ENCODE measurements at places on chromosomes 2 and 18.

DNA sequence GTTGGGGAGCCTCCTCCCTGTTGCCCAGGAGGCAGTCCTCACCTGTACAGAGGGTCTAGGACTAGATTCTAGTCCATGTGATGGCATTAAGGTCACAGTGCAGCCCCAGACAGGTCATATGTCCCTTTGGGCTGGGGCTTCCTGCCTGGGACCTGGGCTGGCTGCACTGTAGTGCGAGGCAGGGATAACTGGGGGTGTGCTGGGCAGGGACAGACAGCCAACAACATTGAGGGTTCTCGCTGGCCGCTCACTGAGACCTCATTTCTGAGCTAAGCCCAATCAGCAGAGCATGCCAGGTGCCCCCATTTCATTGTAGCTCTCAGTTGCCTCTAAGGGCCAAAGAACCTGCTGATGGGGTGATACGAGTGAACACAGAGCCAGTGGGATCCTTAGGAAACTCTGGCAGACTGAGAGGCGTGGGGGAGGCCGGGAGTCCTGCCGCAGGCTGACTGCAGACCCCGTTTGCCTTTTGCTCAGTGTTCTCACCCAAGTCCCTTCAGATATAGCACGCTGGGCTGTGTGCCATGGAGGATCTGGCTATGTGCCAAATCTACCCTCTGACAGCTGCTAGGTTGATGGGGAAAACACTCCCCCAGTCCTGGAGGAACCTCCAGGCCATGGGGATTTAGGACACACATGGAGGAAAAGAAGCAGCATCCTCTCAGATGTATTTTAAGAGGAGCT lies 51.9 kb downstream of the DYSF start:
- DNase-seq: no peak

DNA sequence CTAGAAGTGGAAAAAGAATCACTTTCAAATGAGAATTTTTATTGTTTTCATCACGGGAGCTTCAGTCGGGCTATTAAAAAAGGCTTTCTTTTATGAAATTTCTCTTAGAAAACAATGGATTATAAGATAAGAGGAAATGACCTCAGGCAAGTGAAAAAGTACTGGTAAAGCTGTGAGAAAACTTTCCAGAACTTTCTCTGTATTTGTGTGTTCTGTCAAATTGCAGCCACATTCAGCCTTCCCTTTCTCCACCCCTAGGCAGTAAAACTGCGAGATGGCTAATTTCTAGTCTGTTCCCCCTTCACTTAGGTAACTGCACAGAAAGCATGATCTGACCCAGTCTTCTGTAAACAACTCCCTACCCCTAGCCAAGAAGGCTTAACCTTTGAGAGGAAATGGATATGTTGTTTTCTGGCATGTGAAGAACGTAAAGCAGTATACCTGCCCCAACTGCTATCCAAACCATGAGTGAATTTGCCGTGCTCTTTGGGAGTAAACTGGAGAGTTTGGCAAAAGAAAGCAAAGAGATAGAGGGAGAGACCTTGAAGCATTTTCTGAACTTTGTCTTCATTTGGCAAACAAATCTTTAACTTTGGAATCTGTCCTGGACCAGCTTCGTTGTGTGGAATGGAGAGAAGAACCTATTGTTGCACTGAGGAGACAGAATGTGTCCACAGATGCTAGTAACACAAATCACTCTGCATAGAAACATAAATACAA lies 105.4 kb downstream of the ETAA1 start:
- DNase-seq: no peak

- no peak for DNase-seq
These were observed 18.7 kb upstream of the REL start for GRCh38 chr2:60862642-60863041.

DNA sequence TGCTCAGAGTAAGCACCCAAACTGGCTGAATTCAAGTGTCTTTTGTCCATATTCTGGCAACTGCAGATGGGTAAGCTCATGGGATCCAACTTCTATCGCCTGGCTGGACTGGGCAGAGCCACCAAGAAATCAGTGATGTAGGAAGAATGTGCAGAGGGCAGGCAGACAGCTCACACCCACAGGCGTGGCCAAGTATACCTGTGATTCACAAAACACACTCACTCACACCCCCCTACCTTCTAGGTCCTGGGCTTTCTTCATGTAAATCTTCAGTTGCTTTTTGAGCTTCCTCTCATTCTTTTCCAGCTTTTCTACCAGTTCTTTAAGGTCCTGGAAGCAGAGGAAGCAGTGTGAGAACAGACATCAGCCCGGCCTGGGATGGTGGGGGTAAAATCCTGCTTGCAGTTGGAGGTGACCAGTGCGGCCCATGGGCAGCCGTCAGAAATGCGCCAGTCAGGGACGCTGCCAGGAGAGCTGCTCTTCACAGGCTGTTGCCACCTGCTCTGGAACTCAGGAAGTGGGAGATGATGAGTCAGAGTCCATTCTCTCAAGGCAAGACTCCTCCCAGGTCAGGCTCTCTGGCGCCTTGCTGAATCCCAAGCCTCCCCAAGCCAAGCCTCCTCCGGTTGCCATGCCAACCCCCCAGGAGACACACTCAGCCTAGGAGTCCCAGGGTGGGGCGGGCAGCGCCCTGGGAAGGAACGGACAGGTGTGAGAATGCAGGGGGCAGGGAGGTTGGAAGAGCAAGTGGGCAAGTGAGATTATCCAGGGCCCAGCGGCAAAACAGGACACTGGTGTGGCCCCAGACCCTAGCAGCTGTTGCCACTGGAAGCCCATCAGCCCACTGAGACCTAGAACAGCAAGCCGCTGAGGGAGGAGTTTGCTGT lies 36.2 kb upstream of the ACAA2 start:
- DNase-seq: no peak

DNA sequence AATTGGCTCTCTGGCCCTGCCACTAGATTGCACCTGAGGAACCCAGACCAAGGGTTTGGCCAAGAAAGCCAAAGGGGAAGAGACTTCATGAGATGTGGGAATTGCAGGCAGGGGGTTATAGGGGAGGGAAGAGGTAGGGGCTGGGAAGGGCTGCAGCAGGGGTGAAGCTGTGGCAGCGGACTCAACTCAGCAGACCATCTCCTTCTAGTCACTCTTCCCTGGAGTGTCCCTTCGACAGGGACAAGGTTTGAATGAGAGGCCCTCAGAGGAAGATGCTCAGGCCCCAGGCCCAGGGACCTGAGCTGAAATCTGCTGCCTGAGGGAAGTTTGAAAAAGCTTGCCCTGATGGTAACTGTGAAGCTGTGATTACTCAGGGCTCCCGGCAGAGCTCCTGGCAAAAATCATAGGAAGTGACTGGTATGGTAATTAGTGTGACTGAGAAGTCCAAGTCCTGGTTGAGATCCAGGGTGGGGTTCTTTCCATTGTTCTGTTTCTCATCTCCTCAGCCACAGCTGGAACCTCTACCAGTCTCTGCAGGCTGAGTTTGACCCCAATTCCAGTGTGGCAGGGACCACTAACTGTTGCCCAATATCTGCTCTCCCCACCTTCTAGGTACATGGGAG lies 300.9 kb downstream of the CYP26B1 start:
- DNase-seq: no peak

GRCh38 chr2:128319631-128320191 lies 1.0 kb upstream of the HS6ST1 start:
- DNase-seq: no peak

DNA sequence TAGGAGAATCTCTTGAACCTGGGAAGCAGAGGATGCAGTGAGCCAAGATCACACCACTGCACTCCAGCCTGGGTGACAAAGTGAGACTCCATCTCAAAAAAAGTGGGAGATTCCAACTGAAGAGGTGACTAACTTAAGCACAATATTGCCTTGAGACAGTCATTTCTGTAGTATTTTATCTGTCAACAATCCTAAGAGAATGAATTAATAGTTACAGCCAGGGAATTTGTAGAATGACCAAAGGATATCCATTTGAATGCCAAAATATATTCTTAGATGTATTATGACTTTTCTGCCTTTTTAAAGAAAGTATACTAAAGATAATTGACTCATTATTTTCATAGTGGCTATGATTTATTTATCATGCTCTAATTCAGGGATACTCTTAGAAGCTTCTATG lies 40.7 kb upstream of the CCDC150 start:
- no peak for DNase-seq

DNA sequence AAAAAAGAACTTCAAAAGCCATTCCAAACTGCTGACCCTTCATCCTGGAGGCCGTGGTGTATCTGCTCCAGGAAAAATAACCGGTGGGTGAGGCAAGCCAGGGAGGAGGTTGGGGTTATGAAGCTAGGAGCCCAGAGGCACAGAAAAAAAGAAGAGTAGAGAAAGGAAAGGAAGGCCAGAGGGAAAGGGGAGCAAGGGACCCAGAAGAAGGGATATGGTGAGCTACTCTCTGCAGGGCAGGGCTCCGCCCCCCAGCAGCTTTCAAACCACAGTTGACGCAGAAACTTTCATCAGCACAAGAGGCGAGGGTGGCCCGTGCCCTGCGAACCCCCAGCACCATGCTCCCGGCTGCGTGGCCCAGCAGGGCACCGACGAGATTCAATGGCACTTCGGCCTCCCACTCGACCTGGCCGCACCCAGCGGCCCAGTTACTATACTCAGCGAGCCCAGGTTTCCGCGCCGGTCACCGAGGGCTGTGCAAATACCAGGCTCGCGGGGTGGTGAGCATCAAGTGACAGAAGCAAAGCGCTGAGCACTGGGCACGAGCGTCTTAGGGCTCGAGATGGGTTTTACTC lies 665 bp downstream of the MCM6 start:
- DNase-seq: peak; percentile 85

- DNase-seq: no peak
These were observed 41.5 kb downstream of the RNF144A start for GRCh38 chr2:6958616-6959235.

DNA sequence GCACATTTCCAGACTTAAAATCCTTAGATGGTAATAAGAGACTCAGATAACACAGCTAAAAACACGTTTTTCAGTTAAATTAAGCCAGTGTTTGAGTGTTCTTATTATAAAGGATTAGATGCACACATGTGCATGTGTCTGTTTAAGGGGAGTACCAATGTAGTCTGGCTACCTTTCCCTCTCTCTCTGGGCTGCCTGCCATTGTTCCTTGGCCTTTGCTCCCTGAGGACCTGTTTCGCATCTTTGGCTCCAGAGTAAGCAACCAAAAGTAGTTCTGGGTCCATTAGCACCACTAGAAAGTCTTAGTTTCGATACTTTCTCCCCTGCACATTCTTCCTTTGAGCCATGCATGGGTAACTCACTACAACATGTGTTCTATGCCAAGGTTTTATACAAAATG lies 228.3 kb downstream of the TPGS2 start:
- no peak for DNase-seq

GRCh38 chr2:66171530-66171929 lies 263.4 kb upstream of the MEIS1 start:
- DNase-seq: no peak

DNA sequence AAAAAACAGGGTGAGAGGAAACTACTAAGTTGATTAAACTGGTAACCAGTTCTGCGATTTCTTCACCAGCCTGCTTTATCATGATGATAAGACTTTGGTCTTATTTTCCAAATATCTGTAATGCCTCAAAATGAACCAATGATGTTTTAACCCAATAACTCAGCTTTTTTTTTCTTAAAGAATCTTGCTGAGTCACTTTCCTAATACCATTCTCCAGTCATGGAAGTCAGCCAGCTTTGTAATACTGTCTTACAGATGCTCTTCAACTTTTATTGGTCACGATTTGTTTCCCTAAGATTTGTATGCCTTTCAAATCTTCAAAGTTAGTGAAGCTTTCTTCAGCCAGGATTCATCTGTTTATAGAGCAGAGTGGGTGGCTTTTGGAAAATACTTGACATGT lies 47.7 kb upstream of the SMIM21 start:
- DNase-seq: no peak

DNA sequence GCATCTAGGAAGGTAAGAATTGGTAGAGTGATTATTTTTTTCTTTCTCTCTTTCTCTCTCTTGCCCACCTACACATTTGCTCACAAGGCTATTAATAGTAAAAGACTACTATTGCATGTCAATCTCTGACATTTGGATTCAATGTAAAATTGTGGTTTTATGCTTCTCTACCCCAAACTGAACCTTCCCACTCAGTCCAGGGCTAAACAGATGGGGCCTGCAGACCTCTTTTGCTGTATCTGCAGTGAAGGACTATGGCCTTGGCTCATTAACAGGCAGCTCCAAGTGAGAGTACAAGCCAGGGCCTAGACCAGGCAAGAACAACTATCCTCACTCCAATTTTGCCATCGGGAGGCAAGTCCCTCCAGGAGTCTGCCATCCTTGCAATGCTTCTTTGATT lies 68.3 kb upstream of the ARL4C start:
- DNase-seq: no peak

- no peak for DNase-seq
These were observed 11.9 kb upstream of the CCNT2 start for GRCh38 chr2:134906726-134907125.

DNA sequence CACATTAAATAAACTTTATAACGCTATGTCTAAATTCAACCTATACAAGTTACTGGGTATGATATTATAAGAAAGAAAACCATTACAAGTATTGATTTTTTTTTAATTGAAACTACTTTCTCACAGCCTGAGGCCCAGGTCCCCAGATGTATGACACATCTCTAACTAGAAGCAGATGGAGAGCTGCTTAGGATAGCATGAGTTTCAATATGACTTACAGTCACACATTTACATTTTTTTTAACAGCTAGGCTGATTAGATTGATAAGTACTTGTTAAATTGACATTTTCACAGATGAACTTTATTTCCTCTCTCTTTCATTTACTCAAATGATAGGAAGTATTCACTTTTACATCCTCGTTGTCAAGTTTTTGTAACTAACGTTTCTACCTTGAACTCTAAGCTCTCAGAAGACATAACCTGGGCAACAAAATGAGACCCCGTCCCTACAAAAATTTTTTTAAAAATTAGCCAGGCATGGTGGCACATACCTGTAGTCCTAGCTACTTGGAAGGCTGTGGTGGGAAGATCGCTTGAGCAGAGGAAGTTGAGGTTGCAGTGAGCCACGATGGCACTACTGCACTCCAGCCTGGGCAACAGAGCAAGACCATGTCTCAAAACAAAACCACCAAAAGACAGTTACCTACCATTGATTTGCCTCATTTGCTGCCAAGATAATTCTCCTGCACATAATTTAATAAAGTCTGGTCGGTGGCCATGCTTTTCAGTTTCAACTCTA lies 52.4 kb downstream of the STK39 start:
- peak; percentile 46 for DNase-seq

DNA sequence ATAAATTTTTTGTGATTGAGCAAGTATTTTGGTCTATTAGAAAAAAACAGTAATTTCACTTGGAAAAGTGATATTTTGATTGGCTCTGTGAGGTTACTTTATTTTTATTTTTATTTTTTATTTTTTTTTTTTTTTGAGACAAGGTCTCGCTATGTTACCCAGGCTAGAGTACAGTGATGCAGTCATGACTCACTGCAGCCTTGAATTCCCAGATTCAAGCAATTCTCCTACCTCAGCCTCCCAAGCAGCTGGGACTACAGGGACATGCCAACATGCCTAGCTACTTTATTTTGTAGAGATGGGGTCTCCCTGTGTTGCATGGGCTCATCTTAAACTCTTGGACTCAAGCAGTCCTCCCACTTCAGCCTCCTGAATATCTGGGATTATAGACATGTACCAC lies 60.9 kb upstream of the MGAT5 start:
- no peak for DNase-seq

- DNase-seq: no peak
These were observed 6.1 kb downstream of the CHMP1B start for GRCh38 chr18:11857177-11857887.

- no peak for DNase-seq
These were observed 1647.1 kb downstream of the SUCLG1 start for GRCh38 chr2:82811946-82812345.

Measured in stimulated activated CD4-positive, alpha-beta T cell treated with anti-CD3 and anti-CD28 coated beads, Interleukin-1b, Interleukin-23, amount 100 ng/mL, for 48 hours (primary cell).